Anterior cingulate cortex (tissue), 58 donors: ENCODE measurements at places on chromosomes 12 and 14.

DNA sequence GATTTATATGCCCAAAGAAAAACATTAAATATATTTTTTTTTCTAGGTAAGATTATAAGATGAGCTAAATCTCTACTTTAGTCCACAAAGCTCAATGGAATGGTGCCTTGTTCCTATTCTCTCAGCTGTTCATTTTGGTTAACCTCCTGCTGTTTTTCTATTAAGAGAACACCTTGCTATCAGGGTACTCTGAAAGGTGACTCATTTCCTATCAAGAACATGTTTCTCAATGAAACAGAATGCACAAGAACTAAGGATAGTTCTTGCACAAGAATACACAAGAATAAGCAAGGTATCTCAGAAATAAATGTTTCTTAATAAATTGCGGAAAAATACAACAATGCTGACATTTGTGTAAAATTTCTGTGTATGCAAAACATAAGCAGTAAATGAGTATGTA is 14.1 kb downstream of the ABCD2 start:
- DNase-seq, result no peak

GRCh38 chr12:118055865-118056773 is 4.9 kb downstream of the WSB2 start:
- DNase-seq, result no peak

DNA sequence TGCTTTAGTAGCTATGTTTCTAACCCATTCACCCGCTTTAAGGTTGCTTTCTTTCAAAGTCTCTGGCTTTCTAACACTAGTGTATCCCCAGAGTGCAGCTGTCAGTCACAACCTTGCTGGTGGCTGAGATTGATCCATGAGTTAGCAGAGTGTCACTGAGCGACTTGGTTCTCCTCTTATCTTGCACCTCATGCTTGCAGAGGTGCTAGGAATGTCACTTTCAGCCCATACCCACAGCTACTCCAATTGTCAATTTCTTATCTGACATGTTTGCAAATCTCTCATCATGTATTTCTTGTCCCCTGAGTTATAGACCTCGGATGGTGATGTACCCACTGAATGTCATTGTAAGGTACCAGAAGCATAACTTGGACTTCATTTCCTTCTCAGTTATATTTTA is 1110.2 kb downstream of the GALC start:
- DNase-seq, result no peak

DNA sequence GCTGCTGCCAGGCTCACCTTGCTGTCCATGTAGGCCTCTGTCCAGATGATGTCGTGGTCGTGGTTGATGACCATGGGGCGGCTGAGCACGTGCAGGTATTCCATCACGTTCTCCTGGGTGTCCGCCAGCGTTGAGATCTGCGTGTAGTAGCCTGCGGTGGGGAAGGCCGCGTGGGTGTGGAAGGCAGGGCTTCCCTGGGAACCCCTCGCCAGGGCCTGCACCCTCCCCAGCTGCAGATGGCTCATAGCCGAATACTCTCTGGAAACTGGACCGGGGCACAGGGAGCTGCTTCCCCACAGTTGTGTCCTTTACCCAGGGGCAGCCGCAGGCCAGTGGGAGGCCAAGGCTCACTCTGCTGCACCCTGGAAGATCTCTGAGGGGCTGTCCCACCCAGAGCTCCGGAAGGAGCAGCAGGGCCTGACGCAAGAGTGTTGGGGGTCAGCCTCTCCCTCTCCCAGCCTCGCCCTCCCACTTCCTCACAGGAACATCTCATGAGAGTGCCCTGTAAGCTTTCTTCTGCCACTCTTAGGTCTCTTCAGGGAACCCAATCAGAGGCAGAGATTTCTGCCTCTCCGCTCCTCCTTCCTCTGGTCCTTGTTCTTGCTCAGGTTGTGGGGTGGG is 35.5 kb downstream of the CACNA2D4 start:
- DNase-seq, result no peak

GRCh38 chr14:70779667-70780066 is 29.6 kb downstream of the MAP3K9 start:
- no peak for DNase-seq

- no peak for DNase-seq
Measured at GRCh38 chr12:2035431-2036055, 17.2 kb upstream of the CACNA1C start.

GRCh38 chr12:52828591-52829021 is 5.5 kb downstream of the KRT79 start:
- DNase-seq, result no peak

DNA sequence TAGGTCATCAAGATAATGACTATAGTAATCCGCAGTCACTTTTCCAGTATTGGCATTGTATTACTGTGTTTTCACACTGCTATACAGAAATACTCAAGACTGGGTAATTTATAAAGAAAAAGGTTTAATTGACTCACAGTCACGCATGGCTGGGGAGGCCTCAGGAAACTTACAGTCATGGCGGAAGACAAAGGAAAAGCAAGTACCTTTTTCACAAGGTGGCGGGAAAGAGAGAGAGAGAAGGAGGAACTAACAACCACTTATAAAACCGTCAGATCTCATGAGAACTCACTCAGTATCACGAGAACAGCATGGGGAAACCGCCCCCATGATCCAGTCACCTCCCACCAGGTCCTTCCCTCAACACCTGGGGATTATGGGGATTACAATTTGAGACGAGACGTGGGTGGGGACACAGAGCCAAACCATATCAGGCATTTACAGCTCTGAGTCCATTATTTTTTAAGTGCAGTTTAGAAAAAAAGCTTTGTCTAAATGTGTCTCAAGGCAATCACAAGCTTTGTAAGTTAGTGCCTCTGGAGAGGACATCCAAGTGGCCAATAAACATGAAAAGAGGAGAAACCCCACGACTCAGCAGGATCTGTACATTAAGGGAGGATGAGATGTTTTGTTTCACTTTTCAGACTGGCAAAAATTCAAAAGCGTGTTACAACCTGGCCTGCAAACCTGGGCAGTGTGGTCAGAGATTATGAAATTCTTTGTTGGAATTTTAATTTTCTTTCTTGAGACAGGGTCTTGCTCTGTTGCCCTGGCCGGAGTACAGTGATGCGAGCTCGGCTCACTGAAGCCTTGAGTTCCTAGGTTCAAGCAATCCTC is 82.0 kb downstream of the DNAH10 start:
- DNase-seq, result no peak

- DNase-seq, result no peak
Measured at GRCh38 chr12:56522411-56523193, 982 bp downstream of the RBMS2 start.

- DNase-seq, result no peak
Measured at GRCh38 chr12:64578566-64578965, 31.7 kb upstream of the RASSF3 start.
